Naive thymus-derived CD4-positive, alpha-beta T cell (primary cell): ENCODE measurements at places on chromosomes 12 and 14. TPM values are rescaled to one million over a fixed set of nuclear protein-coding genes. Genes with fewer than 3 reads are reported as not detected.

DNA sequence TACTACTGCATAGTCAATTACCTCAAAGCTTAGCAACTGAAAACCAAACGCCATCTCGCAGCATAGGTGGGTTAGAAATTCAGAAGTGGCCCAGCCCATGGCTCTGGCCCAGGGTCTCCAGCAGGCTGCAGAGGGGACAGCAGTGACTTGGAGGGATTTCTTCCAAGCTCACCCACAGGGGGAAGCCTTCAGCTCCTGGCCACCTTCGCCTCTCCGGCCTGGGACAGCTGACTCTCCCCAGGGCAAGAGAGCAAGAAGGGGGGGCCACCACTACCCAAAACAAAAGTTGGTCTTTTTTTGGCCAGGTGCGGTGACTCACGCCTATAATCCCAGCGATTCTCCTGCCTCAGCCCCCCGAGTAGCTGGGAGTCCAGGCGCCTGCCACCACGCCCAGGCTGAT lies 32.2 kb upstream of the ANKRD9 start:
- DNase-seq = no peak

DNA sequence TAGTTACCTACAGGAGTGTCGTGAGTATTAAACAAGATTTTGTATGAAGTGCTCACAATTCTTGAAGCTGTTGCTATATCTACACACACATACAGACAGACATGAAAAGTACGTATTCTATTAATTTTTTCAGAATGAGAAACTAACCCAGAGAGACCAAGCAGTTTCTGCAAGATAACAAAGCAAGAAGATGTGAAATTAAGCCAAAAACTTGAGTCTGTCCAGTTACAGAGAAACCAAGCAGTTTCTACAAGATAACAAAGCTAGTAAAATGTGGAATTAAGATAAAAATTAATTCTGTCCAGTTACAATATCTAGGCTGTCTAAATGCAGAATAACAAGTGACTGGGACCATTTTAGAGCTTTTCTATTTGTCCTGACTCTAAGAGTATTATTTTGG lies 132.4 kb downstream of the ALG10B start:
- no peak for DNase-seq

DNA sequence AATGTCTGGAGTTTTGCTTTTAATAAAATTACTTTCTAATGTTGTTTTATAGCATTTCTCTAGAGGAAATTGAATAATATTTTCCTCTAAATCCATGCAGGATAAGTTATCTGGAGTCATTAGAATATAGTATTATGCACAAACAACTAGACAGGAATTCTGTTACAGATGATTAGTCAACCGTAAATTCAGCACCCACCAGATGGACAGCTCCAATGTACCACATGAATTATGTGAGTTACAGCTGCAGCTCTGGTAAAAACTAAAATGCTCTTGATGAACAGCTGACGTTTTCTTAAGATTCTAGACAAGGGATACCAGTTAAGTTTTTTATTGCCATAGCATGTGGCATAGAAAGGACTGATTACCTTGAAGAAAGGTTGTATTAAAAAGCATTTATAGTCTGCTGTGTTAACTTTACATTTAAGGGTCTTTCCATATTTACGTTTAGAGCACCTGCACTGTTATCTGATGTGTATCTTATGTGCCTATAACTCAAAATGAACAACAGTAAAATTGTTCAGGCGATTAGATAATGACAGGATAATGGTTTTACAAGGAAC lies 321.4 kb upstream of the LRFN5 start:
- DNase-seq = no peak

DNA sequence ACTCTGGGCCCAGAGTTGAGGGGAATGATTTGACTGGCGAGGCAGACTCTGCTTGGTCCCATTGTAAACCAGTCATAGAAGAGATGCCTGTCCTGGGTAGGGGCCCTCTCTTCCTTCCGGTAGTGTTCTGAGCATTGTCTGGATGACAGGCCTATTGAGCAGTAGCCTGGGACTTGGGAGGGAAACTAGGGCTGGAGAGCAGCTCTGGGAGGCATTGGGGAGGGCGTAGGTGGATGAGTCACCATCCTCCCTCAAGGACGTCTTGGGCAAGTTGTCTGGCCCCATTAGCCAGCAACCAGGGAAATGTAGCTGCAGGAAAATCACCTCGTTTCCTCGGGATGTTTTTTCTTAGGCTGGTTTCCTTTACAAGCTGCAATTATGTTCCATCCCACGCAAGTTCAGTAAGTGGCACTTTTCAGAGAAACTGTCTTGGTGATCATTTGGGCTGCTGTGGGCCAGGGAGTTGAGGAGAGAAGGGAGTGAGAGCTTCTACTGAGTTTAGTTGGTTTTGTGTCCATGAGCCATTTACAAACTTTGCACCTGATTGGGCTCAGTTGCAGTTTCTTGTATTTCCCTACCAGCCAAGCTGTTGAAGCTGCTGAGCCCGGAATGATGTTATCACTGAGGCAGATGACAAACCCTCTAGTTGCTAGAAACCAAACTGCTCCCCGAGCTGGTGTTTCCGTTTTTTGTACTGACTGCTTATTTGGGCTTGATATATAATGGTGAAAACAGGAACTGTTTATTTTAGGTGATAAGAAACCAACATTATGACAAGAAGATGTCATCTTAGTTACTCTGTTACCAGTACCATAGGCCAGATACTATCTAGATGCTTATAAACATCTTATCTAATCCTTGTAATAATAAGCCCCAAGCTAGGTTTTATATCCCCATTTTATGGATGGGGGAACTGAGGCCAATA lies 147.6 kb downstream of the CHST11 start:
- peak; percentile 7 for DNase-seq

- no peak for DNase-seq
Measured at GRCh38 chr14:30482276-30482675, 76.7 kb upstream of the G2E3 start.

DNA sequence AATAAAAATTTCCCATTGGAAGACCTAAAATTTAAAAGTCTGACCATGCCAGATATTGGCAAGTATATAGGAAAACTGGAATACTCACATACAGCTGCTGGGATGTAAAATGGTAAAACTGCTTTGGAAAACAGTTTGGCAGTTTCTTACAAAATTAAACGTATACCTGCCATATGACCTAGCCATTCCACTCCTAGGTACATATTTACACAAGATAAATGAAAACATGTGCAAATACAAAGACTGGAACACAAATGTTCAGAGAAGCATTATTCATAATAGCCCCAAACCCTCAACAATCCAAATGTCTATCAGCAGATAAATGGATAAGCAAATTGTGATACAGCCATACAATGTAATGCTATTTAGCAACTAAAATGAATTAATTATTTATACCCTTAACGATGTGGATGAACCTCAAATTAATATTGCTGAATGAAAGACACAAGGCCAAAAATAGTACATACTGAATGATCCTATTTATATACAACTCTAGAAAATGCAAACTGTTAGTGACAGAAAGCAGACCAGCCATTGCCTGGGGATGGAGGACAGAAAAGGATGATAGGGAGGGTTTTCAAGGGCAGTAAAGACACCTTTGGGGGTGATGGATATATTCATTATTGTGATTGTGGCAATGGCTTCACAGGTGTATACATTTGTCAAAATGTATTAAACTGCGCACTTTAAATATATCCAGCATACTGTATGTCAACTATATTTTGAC lies 21.3 kb upstream of the TCP11L2 start:
- DNase-seq = no peak

Gene TMEM63C
- total RNA-seq = 0.80 TPM

Gene C1S
- total RNA-seq = 2.4 TPM

DNA sequence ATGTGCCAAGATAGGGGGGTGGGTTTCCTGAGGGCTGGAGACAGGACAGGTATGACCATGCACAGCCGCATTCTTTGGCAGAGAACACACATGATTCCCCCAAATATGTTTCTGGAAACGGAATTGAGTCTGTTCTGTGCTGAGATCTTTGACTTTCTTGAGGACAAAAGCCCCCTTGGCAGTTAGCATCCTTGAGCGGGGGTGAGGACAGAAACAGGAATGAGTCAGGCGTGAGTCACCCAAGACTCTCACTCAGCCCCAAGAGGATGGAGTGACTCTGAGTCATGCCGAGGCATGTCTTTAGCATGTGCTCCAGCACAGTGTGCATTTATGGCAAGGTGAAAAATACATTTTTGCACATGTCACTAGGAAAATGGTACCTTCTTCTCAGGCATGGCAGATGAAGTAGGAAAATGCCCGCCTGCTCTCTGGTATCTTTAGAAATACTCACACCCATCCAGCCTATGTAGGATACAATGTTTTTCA lies 52.1 kb downstream of the DAD1 start:
- no peak for DNase-seq

DNA sequence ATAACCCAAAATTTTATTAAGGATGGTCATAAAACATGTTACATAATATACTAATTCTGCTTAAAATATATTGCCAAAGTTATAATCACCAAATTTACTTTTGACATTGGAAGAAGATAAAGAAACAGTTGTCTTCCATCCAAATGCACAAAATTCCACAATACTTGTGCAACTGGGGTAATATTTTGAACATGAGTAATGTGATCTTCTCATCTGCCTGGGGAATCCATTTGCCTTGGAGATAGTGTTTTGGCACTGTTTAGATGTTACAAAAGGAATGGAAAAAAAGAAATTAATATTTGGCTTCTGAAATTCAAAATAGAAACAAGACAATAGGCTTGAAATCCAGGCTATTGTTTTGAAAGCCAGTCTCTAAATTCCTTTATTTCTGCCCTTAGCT lies 9.1 kb downstream of the GPR19 start:
- no peak for DNase-seq

- DNase-seq = no peak
Measured at GRCh38 chr12:26711569-26711968, 121.4 kb downstream of the ITPR2 start.

Gene TAS2R42
- total RNA-seq = not detected

GRCh38 chr14:68691792-68692118 lies 101.1 kb downstream of the ZFP36L1 start:
- no peak for DNase-seq

DNA sequence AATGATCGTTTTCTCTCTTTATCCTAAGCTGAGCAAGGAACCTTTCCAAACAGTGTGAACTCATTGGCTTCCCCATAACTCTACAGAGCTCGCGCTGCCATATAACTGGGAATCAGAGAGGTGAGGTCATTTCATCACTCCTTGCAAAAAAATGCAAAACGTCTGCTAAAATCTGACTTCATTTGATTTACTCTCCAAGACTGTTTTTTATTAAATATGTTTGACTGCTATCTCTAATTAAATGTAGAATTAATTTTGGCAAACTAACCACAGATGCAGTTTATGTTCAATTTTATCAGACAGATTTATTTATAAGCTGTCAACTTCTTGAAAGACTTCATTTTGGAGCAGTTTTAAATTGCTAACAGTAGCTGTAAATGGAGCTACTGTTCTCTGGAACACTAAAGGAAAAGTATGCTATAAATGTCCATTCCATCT lies 131.6 kb upstream of the SOX5 start:
- no peak for DNase-seq

- no peak for DNase-seq
Measured at GRCh38 chr12:85461127-85461526, 181.1 kb downstream of the ALX1 start.

DNA sequence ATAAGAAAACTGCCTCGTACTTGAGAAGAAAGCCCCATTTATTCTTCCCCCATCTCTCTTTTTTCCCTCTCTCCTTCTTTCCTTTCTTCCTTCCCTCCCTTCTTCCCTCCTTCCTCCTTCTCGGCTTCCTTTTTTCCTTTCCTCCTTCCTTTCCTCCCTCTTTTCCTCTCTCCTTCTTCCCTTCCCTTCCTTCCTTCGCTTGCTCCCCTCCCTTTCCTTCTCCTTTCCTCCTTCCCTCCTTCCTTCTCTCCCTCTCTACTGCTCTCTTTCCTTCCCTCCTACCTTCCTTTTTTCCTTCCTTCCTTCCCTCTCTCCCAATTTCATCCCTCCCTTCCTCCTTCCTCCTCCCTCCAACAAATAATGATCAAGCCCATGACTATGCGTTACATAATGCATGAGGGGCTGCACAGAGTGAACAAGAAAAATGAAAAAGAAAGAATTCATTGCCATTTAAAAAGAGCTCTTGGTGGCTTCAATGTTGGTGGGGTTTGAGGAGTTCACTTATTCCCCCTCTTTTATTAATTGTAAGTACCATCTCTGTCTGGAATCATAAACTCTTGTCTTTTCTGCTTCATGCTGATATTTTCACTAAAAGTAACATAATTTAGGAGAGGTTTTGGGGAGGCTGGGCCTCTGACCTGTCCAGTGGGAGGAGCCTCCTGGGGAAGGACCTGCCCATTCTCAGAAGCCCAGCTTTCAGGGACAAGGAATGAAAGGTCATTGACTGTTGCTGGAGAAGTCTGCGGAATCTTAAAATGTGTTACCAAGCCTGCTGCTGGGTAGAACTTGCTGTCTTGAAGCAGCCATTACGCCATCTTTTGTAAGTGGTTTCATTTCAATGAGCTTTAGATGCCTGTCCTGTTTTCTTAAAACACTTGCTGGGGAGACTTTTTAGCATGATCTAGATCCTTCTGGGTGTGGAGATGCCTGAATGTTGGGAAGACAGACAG lies 144.3 kb downstream of the CHST11 start:
- no peak for DNase-seq

GRCh38 chr12:67370979-67371378 lies 101.8 kb downstream of the CAND1 start:
- DNase-seq = no peak

Gene CS
- total RNA-seq = 167 TPM

Gene ESPL1
- total RNA-seq = 0.40 TPM

Gene EMP1
- total RNA-seq = 4.4 TPM

Gene OR10AD1
- not detected for total RNA-seq

Gene ACSM4
- not detected in 2 replicates for total RNA-seq

GRCh38 chr12:85301051-85301450 lies 21.0 kb downstream of the ALX1 start:
- DNase-seq = no peak

Gene NOS1
- not detected in 2 replicates for total RNA-seq

Gene GPR137C
- total RNA-seq = not detected

GRCh38 chr14:75132382-75133086 lies 5.7 kb upstream of the NEK9 start:
- peak; percentile 63 for DNase-seq

GRCh38 chr12:50988051-50988450 lies 35.7 kb downstream of the HIGD1C start:
- no peak for DNase-seq

- no peak for DNase-seq
Measured at GRCh38 chr12:26768611-26769603, 64.1 kb downstream of the ITPR2 start.
